T1000 (cell line): ENCODE measurements at places on chromosomes 3 and 15.
A peak's percentile ranks its signal among the peaks of the same experiment; 100 is the strongest.

DNA sequence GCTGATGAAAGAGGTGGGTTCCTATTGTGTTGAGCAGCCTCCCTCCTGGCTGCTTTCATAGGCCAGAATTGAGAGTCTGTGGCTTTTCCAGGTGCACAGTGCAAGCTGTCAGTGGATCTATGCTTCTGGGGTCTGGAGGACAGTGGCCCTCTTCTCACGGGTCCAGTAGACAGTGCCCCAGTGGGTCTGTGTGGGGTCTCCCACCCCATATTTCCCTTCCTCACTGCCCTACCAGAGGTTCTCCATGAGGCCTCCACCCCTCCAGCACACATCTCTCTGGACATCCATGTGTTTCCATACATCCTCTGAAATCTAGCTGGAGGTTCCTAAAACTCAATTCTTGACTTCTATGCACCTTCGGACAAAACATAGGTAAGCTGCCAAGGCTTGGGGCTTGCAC is 201.2 kb downstream of the FAM43A start:
- no peak for DNase-seq

GRCh38 chr3:50610181-50610971 is 1.2 kb downstream of the CISH start:
- no peak for DNase-seq

- DNase-seq, result peak; percentile 66
These were observed 9.1 kb upstream of the LEKR1 start for GRCh38 chr3:156816794-156817645.

DNA sequence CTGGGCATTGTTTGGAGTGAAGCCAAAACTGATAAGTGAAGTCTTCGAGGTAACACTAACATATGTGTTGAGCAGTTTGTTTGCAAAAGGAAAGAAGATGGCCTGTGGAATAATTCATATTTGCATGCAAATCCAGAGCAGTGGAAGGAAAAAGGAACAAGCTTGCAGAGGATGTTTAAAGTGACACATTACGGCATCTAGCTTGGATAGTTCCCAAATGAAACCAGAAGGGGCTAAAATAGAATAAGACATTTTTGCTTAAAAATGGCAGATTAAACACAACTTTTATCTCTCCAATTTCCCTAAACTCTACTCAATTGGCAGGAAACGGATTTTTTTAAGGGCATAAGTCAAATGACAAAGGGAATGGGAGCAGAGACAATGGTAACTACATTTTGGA is 25.4 kb upstream of the RYK start:
- DNase-seq, result no peak

- DNase-seq, result no peak
These were observed 84.2 kb upstream of the GOLGA6L4 start for GRCh38 chr15:84151205-84151931.

DNA sequence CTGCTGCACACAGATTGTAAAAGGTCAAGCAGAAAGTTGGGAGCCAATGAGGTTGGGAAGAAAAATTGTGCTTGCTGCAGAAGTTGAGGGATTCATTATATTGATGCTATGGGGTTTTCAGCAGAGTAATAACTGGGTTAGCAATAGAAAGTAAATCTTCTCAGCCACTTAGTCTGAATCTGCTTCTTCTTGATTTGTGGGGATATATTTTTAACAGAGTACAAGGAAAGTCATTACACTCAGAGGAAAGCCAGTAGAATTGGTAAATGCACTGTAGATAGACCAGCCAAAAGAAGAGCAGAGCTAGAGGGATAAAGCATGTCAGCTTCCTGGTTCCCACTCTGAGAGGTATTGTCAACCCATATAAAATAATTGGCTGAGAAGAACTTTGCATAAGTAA is 663.6 kb downstream of the NLGN1 start:
- DNase-seq, result no peak

- no peak for DNase-seq
These were observed 1044.6 kb upstream of the CFAP20DC start for GRCh38 chr3:60094392-60094947.

GRCh38 chr3:14918356-14918860 is 29.0 kb upstream of the NR2C2 start:
- no peak for DNase-seq

DNA sequence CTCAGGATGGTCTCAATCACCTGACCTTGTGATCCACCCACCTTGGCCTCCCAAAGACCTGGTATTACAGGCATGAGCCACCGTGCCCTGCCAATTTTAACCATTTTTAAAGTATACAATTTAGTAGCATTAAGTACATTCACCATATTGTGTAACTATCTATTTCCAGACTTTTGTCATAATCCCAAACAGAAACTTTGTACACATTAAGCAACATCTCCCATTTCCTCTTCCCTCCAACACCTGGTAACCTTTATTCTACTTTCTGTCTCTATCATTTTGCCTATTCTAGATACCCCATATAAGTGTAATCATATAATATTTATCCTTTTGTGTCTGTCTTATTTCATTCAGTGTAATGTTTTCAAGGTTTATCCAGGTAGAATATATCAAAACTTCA is 8.9 kb upstream of the MYLK start:
- no peak for DNase-seq

DNA sequence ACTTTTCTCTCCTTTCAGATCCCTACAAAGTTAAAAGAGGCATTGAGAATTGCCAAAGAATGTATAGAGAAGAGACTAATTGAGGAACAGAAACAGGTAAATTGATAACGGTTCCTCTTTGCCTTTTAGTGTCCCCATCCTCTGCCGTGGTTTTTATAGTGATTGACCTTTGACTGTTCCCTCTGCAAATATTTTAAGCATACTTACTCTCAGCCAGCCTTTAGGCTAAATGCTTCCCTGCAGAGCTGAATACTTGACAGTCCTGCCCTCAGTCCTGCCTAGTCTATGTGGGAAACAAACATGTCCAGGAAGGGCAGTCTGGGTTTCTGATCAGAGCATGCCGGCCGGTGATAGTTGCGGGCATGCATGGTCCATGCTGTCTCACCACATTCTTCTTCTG is 24.7 kb downstream of the PDHB start:
- no peak for DNase-seq

GRCh38 chr3:141346418-141346817 is 21.9 kb upstream of the ZBTB38 start:
- DNase-seq, result no peak

DNA sequence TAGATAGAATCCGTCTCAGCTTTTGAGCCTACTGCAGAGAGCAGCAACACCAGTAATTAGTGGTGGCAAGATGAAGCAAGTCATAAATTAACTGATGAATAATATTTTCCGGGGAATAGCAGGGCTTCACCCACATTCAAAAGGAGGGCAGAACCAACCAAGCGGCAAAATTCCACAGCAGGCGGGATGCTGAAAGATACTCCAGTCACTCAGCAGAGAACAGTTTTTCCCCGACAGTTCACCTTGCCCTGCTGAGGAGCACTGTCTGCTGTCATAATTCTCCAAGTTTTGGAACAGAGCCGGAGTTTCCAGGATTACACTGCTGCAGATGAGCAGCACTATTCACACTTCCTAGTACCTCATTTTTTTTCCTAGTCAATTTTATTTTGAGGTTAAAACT is 274.7 kb downstream of the CD47 start:
- peak; percentile 5 for DNase-seq

- no peak for DNase-seq
These were observed 41.6 kb downstream of the PARP15 start for GRCh38 chr3:122619040-122619439.

- DNase-seq, result no peak
These were observed 16.3 kb upstream of the TRAT1 start for GRCh38 chr3:108806316-108806715.

DNA sequence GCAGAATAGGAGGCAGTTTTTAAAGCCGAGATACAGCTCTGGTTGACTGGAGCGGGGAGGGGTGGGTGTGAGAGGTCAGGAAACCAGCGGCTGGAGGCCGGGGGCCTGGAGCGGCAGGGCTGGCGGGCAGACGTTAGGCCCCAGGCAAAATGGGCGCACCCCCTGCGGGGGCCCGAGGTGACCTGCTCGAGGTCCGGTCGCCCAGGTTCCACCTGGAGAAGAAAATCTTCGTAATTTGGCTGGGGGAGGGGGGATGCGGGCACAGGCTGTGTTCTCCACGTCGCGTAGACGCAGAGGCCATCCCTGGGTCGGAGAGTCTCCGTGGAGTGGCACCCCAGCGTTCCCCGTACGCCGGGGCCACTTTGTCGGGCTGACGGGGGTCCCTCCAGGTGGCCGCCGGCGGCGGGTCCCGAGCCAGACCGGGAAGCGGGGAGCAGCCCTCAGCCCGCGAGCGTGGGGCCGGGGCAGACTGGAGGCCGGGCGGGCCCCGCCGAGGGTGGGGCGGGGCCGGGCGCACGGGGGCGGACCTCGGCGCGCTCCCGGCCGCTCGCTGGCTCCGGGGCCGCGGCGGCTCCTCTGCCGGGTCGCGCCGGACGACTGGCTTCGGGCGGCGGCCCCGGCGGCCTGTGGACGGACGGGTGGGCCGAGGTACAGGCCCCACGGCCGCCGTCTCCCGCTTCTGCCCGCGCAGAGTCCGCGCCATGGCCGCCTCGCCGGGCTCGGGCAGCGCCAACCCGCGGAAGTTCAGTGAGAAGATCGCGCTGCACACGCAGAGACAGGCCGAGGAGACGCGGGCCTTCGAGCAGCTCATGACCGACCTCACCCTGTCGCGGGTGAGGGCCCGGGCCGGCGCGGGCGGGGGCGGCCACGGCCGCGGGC is at the start of gene CRTC3:
Gene CRTC3 (plus strand): TSS at position 553 of the 879 bp plus-strand sequence. CDS start 149 bp downstream, at position 702.
- DNase-seq, result peak; percentile 26

DNA sequence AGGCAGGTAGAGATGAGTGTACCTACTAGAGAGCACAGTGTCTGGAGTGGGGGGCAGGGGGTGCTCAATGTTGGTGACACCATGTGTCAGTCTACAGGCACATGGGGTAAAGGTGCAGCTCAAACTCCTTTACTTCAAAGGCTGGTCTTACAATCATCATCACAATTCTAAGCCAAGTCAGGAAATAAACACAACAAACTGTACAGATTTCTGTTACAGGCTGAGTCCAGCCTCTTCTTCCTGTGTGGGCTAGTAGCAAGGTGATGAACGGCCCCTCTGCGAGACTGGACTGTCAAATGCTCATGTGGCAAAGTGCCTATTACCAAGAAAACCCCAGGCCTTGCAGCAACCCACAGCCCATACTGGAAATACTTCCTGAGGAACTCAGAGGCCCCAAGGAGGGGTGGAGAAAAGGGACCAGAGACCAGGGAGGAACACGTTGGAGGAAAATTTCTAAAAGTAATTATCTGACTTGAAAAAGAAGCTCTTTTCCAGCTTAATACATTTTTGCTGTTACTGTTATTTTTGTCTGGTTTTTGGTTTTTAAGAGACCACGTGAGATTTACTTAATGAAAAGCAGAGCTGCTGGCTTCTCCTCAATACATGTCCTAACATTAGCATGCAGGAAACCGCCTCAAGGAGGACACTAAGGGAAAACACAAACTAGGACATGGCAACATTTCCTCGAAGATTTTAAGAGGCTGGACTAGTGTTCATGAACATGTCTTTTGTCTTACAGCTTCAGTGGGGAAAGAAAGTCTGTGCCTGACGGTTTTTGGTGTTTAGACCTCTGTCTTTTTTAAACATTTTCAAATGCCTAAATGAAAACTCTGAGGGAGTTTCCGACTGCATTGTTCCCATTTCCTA is 29.5 kb downstream of the TBC1D2B start:
- no peak for DNase-seq

GRCh38 chr3:37492977-37493471 is 318.6 kb upstream of the LRRFIP2 start:
- DNase-seq, result peak; percentile 29

GRCh38 chr3:25153561-25153960 is 274.5 kb upstream of the RARB start:
- no peak for DNase-seq
